ENCODE measurements at places on chromosomes 7 and 10.

DNA sequence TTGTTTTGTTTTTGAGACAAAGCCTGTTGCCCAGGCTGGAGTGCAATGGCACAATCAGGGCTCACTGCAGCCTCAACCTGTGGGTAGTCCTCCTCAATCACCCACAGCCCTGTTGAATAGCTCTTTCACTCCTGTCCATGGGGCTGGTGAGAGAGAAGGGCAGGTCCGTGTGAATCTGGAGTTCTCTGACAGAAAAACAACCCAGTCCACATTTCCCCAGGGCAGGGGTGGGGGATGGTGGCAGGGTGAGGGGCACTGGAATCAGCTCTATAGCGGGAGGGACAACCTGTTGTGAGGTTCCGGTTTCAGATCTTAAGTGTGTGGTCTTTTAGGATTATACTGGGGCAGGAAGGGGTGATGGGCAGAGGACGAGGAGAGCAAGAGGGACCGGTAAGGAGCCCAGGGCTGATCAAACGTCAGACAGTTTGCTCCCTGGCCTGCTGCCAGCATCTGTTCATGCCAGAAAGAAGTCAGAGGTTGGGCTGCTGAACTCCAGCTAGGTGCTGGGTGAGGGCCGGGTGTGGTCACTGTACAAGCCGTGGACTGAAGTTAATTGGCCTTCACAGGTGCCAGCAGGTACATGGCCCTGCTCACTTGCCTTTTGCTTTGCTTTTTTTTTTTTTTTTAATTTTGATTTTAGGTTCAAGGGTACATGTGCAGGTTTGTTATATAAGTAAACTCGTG is 33.2 kb upstream of the MKRN1 start:
- DNase-seq, result no peak

GRCh38 chr7:30162133-30162532 is 27.3 kb downstream of the MTURN start:
- DNase-seq, result no peak

DNA sequence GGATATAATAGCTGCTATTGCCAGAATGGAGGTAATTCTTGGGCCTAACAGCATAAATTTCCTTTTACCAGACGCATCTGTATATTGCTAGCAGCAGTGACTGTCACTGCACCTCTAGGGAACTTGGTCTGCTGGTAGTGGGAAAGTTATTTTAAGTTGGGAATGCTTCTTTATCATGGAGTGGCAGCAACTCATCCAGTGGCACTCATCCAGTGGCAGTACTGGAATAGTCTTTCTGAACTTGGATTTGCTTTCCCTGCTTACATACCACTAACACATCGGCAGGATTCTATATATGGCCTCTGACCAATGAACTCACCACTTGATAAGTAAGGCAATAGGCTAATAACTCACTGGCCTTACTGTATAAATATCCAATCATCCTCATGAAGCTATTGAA is 22.0 kb upstream of the ICA1 start:
- no peak for DNase-seq

DNA sequence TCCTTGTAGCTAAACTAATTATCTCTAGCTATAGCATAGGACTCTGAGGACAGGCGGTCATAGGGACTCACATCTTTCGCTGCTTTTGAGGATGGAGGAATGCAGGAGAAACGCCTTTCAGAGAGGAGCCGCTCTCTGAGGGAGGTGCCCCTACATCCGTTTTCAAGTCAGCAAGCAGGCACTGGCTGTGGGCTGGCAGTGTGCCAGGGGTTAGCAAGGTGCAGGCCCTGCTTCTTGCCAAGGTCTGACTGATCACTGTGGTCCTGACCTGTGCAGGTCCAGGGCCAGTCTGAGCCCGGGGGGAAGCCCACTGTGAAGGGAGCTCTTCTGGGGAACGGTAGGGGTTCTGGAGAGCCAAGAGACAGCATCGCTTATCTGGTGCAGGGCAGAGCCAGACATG is 89.4 kb downstream of the SH3PXD2A start:
- no peak for DNase-seq

- no peak for DNase-seq
These were observed 83.7 kb downstream of the EPC1 start for GRCh38 chr10:32263300-32263699.

- no peak for DNase-seq
These were observed 81.2 kb downstream of the ZNF777 start for GRCh38 chr7:149379625-149380024.

DNA sequence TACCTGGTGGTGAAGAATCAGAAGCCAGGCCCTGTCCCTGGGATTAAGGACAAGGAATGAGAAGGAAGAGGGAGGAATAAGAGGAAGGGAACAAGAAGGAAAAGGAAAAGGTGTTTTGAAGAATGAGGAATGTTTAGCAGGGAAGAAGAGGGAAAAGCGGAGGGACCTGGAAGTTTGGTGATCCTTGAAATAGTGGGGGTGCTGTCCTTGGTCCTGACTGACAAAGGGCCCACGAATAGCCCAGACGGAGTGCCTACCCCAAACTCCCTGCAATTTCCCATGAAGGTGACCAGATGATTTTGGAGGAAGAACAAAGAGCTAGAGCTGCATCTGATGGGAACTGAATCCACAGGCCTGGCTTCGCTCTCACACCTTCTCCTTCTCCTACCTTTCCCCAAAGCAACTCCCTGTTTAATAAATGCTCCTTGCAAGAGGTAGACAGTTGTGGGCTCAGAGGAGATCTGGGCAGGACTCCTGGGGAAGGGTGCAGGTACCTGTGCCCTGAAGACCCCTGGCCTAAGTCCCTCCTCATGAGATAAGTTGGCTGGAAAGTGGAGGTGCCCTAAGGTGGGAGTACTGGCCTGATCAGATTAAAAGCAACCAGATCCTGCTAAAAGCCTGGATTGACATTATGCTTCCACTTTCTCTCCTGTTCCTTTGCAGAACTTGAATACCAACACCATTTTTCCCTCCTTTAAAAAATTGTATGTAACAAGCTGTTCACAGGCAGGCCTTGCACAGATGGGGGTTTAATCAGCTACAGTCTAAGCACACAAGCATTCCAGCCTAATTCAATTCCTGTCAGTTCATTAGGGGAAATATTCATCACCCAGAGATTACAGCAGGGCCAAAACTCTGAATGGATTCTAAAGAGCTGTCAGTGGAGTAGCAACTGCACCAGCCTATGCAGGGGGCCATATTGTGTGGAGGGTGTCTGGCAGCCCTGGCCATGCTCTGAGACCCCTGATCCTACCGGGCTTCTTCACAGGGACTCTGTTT is 19.4 kb downstream of the KAZALD1 start:
- DNase-seq, result no peak

DNA sequence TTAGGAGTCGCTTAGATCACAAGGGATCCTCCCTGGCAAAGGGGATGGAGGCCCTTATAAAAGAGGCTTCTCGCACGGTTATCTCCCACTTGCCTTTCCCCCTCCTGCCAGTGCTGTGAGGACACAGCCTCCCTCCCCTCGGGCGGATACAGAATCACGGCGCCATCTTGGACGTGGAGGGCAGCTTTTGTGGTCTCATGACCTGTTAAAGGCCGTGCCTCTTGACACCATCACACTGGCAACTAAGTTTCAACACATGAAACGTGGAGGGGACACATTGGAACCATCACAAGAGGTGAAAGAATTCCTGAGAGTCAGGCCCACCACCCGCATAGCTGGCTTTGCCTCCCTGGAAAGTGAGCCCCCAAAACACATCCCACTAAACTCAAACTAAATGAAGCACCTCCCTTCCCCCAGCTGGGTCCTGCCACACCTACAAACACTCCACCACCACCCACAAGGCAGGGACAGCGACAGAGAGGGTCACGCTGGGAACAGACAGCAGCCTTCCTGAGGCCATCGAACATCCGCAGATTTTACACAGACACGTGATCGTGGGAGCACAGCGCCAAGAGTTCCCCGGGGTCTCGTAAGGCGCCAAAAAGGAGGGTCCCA is 110.6 kb downstream of the TCERG1L start:
- DNase-seq, result no peak

DNA sequence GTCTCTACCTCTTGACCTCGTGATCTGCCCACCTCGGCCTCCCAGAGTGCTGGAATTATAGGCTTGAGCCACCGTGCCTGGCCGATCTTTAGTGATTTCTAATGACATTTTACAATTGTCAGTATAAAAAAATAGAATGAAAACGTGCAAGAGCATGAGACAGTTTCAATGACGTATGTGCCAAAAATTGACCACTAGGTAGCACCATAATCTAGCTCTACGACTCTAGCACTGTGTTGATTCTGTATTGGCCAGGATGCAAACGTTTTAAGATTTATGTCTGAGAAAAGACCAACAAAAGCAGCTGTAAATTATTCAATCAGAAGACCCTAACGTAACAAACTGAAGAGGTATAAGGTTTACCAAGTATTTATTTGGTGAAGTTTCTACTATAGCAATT is 25.4 kb upstream of the EXOC6 start:
- DNase-seq, result no peak

DNA sequence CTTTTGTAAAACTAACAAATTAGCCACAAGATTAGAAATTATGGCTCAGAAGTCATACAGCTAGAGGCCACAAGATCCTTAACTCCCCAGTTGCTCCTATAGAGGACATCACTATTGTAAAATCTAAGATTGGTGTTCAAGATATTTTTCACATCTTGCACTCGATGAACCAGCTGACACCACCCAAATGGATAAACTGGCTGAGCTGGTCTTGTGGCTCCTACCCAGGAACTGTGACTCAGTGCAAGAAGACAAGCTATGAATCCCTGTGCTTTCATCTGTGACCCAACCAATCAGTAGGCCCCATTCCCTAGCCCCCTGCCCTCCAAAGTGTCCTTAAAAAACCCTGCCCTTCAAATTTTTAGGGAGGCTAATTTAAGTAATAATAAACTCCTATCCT is 27.9 kb upstream of the R3HCC1L start:
- no peak for DNase-seq

DNA sequence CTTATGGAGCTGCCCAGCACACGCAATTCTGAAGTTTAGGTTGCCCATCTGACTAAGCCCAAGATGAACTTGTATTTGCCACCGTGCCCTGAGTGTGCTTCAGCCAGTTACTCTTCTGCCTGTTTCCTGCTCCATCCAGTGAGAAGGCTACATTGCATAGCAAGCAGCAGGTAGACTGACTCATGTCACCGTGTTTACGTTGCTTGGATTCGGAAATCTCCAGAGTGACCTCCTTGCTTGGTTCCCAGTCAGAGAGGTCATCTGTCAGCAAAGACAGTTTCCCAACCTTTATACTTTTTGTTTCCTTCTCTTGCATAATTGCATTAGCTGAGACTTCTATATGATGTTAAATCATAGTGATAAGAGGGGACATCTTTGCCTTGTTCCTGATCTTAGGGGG is 30.9 kb downstream of the NACAD start:
- DNase-seq, result no peak

Data from pons (tissue), 1 donor.